ENCODE measurements at places on chromosomes 11 and 22.
A peak's percentile ranks its signal among the peaks of the same experiment; 100 is the strongest.

GRCh38 chr11:104968355-104968855 is at the start of gene CASP4:
Gene CASP4, minus strand, starts transcription at chr11:104968574. Its CDS starts 49 bp downstream, at chr11:104968525.
- DNase-seq: peak; percentile 3

GRCh38 chr11:65880844-65881421 is 1.3 kb downstream of the CTSW start:
- DNase-seq: no peak

DNA sequence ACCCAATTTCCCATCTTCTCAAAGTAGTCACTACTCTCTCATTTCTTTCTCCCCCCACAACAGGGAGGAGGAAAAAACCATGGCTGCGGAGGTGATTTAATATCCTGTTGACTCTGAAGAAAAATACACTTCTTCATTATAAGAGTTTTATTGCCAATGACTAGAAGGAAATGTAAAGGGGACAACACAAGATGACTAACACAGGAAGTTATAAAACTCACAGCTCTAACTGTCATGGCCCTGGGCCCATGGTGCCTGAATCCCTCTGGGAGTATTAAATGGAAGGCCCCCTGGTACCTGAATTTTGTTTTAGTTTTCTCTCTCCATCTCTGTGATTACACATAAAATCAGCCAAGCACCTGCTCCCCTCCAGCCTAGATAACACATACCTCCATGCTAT is 352.8 kb upstream of the FAT3 start:
- DNase-seq: no peak

GRCh38 chr11:70183483-70184176 is 19.5 kb upstream of the FADD start:
- no peak for DNase-seq

- no peak for DNase-seq
These were observed 5.5 kb upstream of the TMPRSS6 start for GRCh38 chr22:37115032-37115431.

- no peak for DNase-seq
These were observed 15.2 kb downstream of the CCDC134 start for GRCh38 chr22:41815716-41816115.

GRCh38 chr11:86193297-86194095 is 51.1 kb upstream of the EED start:
- peak; percentile 44 for DNase-seq

- DNase-seq: no peak
These were observed 34.9 kb upstream of the PHOX2A start for GRCh38 chr11:72278905-72279304.

DNA sequence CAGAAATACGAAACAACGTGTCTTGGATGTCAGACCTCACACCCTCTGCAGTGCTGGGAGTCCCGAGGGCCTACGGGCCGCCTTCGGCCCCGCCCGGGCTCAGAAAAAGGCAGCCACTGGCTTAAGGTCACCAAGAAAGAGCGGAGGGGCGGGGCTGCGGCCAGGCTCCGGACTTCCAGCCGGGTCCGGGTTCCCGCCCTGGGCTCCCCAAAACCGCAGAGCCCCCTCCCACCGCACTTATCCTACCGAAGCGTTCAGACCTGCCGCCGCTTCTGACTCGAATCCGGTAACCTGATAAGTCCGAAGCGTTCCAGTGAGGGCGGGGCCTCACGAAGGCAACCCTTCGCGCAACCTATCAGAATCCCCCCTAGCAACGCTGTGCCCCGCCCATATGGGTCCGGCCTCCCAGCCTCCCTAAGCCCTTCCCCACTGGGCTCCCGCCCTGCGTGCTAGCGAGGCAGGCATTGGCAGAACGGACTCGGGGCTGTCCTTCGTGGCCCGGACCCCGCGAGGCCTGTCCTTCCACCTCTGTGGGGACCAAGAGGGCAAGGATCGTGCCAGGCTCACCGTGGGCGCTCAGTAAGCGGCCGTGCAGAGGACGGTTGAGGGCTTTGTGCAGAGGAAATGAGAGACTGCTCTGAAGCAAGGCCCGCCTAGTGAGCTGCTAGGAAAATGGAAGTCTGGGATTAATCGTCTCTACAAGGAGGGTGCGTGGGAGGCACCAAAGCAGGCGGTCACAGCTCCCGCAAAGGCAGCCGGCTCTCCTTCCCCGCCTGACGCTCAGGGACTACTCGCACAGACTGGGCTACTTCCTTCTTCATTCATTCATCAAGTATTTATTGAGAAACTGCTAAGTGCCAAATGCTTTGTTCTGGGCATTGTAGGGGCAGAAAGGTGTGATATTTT is at the start of gene NAGA:
Gene NAGA (minus strand): TSS at position 296 of the 906 bp plus-strand sequence. CDS start 515 bp downstream, outside the sequence.
- DNase-seq: peak; percentile 93

DNA sequence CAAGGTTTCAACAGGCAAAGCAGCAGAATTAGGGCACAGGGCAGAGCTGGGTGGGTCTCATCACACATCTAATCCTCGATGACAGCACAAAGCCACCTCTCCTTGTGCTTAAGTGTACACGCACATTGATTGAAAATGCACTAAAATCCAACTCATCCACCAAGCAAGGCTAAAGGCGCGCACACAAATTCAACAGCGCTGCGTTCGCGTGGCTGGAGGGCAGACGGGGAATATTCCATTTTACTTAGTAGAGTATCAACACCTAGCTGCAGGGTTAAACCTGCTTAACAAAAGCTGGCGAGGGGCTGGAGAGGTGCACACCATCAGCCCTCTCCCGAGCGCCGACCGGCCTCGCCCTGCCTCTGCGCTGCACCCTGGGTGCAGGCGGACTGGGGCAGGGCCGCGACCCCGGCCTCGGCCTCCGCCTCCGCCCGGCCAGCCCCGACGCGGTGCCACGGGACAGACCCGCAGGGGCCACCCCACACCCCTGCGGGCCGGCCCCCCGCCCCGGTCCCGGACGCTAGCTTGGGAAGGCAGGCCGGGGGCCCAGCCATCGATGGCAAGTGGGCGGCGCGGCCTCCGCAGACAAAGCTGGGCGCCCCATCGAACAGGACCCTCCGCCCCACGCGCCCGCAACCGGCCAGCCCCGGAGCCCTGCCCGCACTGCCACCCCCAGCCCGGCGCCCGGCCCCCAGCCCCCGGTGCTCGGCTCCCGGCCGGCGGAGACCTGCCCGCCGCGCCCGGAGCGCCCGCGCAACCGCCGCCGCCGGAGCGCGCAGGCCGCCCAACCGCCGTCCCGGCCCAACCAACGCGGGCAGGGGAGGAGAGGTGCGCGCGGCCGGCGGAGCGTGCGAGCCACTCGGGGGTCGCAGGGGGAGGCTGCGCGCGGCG is 929 bp downstream of the PRDM10 start:
- no peak for DNase-seq

- no peak for DNase-seq
These were observed 162.5 kb upstream of the ISX start for GRCh38 chr22:34903416-34903815.

GRCh38 chr22:23514322-23515038 is 65.6 kb downstream of the IGLL1 start:
- no peak for DNase-seq

DNA sequence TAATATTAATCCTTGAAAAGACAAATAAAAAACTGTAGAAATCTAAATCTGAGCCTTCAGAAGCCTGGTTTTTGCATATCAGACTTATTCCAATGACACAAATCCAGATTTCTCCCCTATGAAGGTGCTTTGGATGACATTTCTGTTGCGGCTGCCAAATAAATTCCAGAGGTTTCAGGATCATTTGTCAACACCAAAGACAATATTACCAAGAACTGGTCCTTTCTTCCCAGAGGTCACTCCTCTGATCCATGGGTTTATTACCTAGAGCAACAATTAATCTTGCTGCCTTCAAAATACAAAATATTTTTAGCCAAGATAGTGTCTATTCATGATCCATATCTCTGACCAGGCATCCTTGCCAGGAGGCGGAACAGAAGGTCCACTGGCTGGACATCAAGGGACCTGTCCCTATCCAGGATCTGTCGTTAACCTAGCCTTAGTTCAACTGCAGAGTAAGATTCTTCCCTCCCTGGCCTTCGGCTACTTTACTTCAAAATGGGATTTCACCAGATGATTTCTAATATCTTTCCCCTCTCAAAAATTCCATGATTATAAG is 4.9 kb downstream of the CADM1 start:
- no peak for DNase-seq

- DNase-seq: no peak
These were observed 18.1 kb upstream of the SCARF2 start for GRCh38 chr22:20455709-20456063.
